Endothelial cell of umbilical vein (primary cell): ENCODE measurements at places on chromosomes 13 and 19. TPM values are rescaled to one million over a fixed set of nuclear protein-coding genes. Genes with fewer than 3 reads are reported as not detected.

GRCh38 chr13:73069206-73069805, 10.5 kb downstream of the KLF5 start:
- no peaks in the 10 kb centered on the region for H3K36me3 ChIP-seq
- no peaks in the 10 kb centered on the region for H3K27me3 ChIP-seq
- H3K4me3 ChIP-seq: no peak overlapping the region
- no peak overlapping the region for H3K27ac ChIP-seq
- DNase-seq: no peak
- no peaks in the 10 kb centered on the region for H3K4me1 ChIP-seq

DNA sequence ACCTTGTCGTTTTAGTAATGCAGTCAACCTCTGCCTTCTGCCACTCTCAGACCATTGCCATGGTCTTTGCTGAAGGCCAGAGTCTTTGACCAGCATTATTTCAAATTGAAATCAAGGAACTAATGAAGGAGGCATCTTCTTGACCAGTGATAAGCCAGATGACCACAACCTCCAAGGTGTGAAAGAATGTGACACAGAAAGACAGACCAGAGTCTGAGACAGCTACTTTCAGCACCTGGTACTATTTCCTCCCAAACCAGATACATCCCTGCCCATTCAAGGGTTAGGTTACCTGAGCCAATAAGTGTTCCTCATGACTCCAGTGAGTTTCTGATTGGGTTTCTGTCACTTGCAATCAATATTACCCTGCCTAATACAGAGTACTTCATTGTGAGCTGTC, 20.3 kb upstream of the RNASEH2B start:
- no peak for DNase-seq
- H3K27me3 ChIP-seq: peaks cover 9% of the 10 kb centered on the region
- H3K27ac ChIP-seq: no peak overlapping the region
- H3K4me3 ChIP-seq: no peak overlapping the region
- no peaks in the 10 kb centered on the region for H3K36me3 ChIP-seq
- no peaks in the 10 kb centered on the region for H3K4me1 ChIP-seq

DNA sequence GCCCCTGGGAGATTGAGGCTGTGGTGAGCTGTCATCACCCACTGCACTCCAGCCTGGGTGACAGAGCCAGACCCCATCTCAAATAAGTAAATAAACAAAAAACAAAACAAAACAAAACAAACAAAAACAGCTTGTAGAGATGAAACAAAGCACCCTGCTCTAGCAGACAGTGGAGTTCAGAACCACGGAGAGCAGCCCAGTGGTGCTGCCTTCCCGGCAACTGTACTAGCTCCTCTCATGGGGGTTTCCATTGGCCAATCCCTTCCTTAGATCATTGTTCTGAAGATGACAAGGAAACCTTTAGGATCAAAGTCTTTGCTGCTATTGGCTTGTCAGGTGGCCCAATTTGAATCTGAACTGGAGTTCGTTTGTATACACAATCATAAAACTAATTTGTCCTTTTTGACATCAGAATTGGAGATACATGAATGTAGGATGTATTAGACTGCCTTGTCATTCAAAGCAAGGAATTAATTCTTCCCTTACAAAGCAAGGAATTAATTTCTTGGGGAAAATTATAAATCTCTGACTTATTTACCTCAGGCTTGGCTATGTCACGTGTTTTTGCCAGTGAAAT, 19.7 kb upstream of the SYCN start:
- no peaks in the 10 kb centered on the region for H3K4me1 ChIP-seq
- H3K36me3 ChIP-seq: no peaks in the 10 kb centered on the region
- peak; percentile 22 for DNase-seq

- H3K36me3 ChIP-seq: no peaks in the 10 kb centered on the region
- no peaks in the 10 kb centered on the region for H3K27me3 ChIP-seq
- no peak for DNase-seq
- H3K4me3 ChIP-seq: no peak overlapping the region
- no peak overlapping the region for H3K27ac ChIP-seq
Observed at GRCh38 chr13:43273362-43273761, 250.0 kb downstream of the DNAJC15 start.

- H3K4me1 ChIP-seq: peaks cover 3% of the 10 kb centered on the region
- no peak overlapping the region for H3K27ac ChIP-seq
- no peaks in the 10 kb centered on the region for H3K27me3 ChIP-seq
- no peak overlapping the region for H3K4me3 ChIP-seq
- H3K36me3 ChIP-seq: no peaks in the 10 kb centered on the region
Observed at GRCh38 chr19:17755977-17756670, 4.8 kb downstream of the FCHO1 start.

DNA sequence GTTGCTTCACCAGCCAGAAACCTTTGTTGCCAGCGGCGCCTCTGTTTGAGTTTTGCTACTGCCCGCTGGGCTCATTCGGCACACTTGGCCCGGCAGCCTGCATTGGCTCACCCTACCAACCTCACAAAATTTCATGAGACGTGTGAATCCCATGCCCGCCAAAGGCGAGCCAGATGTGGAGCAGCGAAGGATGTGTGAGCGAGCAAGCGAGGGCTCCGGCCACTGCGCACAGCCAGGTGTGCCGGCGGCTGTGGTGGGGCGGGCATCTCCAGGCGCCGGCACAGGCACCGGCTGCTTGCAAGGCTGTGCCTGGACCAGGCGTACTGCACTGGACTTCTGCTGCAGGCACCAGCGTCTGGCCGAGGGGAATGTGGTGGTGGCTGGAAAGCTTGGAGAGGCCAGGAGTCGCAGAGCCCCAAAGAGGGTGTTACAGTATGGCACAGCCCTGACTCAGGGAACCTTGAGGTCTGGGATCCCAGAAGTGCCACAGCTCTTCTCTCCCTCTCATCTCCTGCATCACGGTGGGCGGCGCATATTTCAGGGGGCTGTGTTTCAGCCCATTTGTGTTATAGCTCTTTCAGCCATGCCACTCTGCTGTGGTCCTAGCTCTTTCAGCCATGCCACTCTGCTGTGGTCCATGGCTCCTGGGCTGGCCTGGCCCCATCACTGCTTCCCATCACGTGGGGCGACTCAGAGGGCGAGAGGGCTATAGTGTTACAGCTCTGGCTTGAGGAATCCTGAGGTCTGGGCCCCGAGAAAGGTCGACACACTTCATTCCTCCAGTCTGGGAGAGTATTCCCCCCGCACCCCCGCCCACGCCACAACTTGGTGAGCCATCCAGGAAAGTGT, 592.0 kb upstream of the SLITRK5 start:
- DNase-seq: no peak
- no peaks in the 10 kb centered on the region for H3K36me3 ChIP-seq
- no peaks in the 10 kb centered on the region for H3K4me1 ChIP-seq
- no peak overlapping the region for H3K27ac ChIP-seq

GRCh38 chr19:42442833-42443232, at the start of gene CXCL17:
Gene CXCL17 (minus strand): TSS chr19:42442946. CDS start chr19:42442832, 114 bp downstream.
- H3K36me3 ChIP-seq: no peaks in the 10 kb centered on the region
- peaks cover 10% of the 10 kb centered on the region for H3K27me3 ChIP-seq
- no peaks in the 10 kb centered on the region for H3K4me1 ChIP-seq
- no peak within 1 kb of the TSS for H3K4me3 ChIP-seq
- DNase-seq: no peak

MAP1S gene
- total RNA-seq: 143 and 166 TPM in 2 replicates

GZMM gene
- not detected in 2 replicates for total RNA-seq

S1PR2 gene
- total RNA-seq: 1.0 and 1.3 TPM in 2 replicates

PIAS4 gene
- total RNA-seq: 46.2 and 47.2 TPM in 2 replicates

EBI3 gene
- total RNA-seq: 0.29 and 0.46 TPM in 2 replicates

TEAD2 gene
- 89.4 and 93.3 TPM in 2 replicates for total RNA-seq

ZNF878 gene
- 0.51 TPM in 1 of 2 replicates, not detected in the other for total RNA-seq
